Activated T-cell treated with anti-CD3 and anti-CD28 coated beads, Interleukin-2, amount 50 U/mL, for 72 hours (primary cell): ENCODE measurements at places on chromosomes 7 and 10. TPM values are rescaled to one million over a fixed set of nuclear protein-coding genes. Genes with fewer than 3 reads are reported as not detected.

GRCh38 chr7:30224511-30225062 lies 59.8 kb upstream of the ZNRF2 start:
- DNase-seq = no peak
- H3K4me1 ChIP-seq = peaks cover 14% of the 10 kb centered on the region
- H3K4me3 ChIP-seq = no peak overlapping the region
- H3K27ac ChIP-seq = no peak overlapping the region
- no peaks in the 10 kb centered on the region for H3K36me3 ChIP-seq
- H3K27me3 ChIP-seq = no peaks in the 10 kb centered on the region

DNA sequence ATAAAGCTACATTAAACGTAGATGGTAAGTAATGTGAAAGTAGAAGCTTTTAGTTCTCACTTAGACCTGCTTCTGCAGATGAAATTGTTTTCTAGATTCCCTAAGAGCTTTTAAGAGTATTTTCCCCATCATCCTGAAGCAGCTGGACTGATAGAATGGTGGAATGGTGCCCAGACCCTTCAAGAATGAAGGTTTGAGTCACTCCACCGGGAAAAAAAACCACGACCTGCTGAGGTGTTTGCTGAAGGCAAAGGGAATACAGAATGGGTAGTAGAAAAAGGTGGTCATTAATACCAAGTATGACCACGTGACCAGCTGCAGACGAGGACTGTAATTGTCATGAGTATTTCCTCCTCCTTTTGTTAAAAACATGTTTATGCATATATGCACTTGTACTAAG lies 79.2 kb upstream of the PTPRZ1 start:
- H3K36me3 ChIP-seq = no peaks in the 10 kb centered on the region
- DNase-seq = no peak
- no peak overlapping the region for H3K4me3 ChIP-seq
- H3K27ac ChIP-seq = no peak overlapping the region
- no peaks in the 10 kb centered on the region for H3K27me3 ChIP-seq
- H3K4me1 ChIP-seq = no peaks in the 10 kb centered on the region

DNA sequence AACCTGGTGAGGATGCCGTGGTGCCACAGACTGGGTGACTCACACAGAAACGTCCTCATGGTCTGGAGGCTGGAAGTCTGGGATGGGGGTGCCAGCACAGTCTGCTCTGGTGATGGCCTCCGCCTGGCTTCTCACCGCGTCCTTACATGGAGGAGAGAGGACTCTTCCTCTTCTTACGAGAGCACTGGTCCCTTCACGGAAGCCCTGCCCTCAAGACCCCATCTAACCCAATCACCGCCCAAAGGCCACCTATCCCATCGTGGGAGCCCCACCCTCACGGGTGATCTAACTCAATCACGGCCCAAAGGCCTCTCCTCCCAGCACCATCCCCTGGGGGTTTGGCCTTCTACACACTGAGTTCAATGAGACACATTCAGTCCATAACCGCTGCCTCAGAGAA lies 137.7 kb downstream of the PTPRN2 start:
- no peak overlapping the region for H3K27ac ChIP-seq
- no peak for DNase-seq

DNA sequence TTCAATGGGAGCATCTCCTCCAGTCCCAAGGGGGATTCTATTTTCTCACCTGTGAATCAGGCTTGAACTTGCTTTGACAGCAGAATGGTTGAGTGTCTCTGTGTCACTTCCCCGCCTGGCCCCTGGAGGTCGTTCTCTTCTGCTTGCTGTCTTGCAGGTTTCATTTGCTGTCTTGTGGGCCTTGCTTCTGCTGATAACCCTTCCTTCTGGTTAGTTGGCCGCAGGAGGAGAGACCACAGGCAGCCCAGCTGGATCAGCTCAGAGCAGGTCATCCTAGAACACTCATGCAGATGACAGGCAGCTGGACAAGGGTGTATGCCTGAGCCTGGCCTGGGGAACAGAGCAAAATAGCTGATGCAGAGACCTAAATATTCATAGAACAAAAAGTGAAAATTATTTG lies 344.2 kb upstream of the ADARB2 start:
- H3K27ac ChIP-seq = no peak overlapping the region
- H3K36me3 ChIP-seq = no peaks in the 10 kb centered on the region
- no peaks in the 10 kb centered on the region for H3K4me1 ChIP-seq
- DNase-seq = no peak
- H3K4me3 ChIP-seq = no peak overlapping the region

DNA sequence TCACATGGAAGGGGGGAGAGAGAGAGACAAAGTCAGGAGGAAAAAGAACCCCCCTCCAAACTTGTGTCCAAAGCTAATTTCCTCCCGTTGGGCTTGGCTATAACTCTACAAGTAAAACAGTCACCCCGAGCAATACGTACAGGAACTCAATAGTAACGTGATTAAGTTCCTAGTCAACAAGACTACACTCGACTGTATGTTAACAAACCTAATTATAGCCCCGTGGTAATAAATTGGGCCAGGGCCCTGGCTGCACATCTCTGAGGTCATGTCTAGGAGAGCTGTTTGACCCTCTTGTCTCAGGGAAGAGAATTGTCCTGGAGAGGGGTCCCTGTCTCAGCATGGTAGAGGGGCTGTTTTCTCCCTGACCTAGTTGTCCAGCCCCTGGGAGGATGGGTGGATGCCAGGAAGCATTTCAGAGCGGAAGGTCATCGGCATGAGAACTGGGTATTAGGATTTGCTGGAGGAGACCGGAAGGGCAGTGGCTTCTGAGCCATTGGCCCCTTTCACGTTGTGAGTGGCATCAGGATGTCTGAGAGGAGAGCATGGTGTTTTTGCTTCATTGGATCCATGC lies 60.2 kb upstream of the COMTD1 start:
- peaks cover 16% of the 10 kb centered on the region for H3K27me3 ChIP-seq
- H3K4me3 ChIP-seq = no peak overlapping the region
- H3K4me1 ChIP-seq = no peaks in the 10 kb centered on the region
- H3K36me3 ChIP-seq = no peaks in the 10 kb centered on the region
- no peak overlapping the region for H3K27ac ChIP-seq
- no peak for DNase-seq

DNA sequence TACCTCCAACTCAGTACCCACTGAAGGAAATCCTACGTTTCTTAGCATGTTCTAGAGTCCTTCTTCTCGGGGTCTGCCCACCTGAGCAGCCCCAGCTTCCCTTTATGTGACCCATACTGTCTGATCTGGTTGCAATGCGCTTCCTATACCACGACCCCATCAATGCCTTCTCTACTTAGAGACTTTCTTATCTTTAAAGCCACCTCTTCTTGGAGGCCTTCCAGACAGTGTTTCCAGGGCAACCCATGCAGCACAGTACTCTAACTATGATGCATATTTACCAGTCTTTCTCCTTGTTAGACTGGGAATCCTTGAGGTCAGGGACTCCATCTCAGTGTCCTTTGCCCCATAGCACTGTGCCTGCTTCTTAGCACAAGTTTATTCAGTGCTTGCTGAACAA lies 54.5 kb upstream of the SLF2 start:
- DNase-seq = no peak
- H3K27me3 ChIP-seq = peaks cover 77% of the 10 kb centered on the region
- peaks cover 3% of the 10 kb centered on the region for H3K36me3 ChIP-seq

DNA sequence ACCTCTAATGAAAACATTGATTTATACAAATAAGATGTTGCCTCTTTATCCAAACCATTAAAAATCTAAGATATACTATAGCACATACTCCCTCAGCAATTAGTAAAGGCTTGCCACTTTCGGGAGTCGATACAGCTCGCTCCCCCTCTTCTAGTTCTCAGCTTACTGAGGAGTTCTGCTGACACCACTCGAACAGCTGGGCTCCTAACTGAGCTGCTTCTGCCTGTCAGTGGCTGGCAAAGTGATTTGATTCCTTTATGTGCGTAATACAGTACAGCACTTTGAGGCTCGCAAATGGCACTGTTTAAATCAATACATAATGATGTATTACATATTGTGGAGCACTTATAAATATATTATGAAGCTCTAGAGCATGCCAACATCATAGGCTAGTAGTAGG lies 241.8 kb downstream of the CREB5 start:
- no peaks in the 10 kb centered on the region for H3K4me1 ChIP-seq
- H3K27me3 ChIP-seq = no peaks in the 10 kb centered on the region
- DNase-seq = no peak
- H3K4me3 ChIP-seq = no peak overlapping the region
- H3K27ac ChIP-seq = no peak overlapping the region
- no peaks in the 10 kb centered on the region for H3K36me3 ChIP-seq

DNA sequence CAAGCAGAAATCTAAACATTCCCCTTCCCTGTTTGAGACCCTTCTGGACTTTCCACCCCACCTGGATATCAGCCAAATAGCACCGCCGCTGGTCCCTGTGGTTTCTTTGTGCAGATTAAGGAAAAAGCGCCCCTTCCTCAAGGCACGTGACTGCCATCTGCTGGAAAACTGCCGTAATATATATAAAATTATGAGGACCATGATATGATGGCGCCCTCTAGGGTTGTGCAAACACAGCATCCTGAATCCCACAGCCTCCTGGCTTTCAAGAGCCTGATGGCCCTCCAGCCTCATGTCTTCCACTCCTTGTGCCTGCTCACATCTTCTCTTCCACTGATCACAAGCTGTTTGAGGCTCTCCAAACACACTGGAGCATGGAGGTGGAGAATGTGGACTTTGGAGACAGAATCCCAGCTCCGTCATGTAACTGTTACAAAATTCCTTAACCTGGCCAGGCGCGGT lies 121.3 kb downstream of the MYL10 start:
- H3K27ac ChIP-seq = no peak overlapping the region
- no peaks in the 10 kb centered on the region for H3K36me3 ChIP-seq
- H3K4me3 ChIP-seq = peak overlapping the region; percentile 60
- H3K4me1 ChIP-seq = peaks cover 12% of the 10 kb centered on the region
- peak; percentile 50 for DNase-seq

GRCh38 chr7:86788948-86789347 lies 145.2 kb downstream of the GRM3 start:
- no peaks in the 10 kb centered on the region for H3K27me3 ChIP-seq
- H3K4me3 ChIP-seq = no peak overlapping the region
- no peak for DNase-seq
- H3K36me3 ChIP-seq = no peaks in the 10 kb centered on the region
- no peak overlapping the region for H3K27ac ChIP-seq

- peaks cover 41% of the 10 kb centered on the region for H3K27me3 ChIP-seq
- H3K27ac ChIP-seq = no peak overlapping the region
- no peaks in the 10 kb centered on the region for H3K4me1 ChIP-seq
- no peak overlapping the region for H3K4me3 ChIP-seq
- no peak for DNase-seq
Measured at GRCh38 chr10:103529539-103529938, 36.0 kb downstream of the NEURL1 start.

- no peaks in the 10 kb centered on the region for H3K36me3 ChIP-seq
- no peaks in the 10 kb centered on the region for H3K4me1 ChIP-seq
- H3K27ac ChIP-seq = no peak overlapping the region
- no peak for DNase-seq
- no peaks in the 10 kb centered on the region for H3K27me3 ChIP-seq
- H3K4me3 ChIP-seq = no peak overlapping the region
Measured at GRCh38 chr10:71236286-71236685, 23.9 kb downstream of the UNC5B start.

DNA sequence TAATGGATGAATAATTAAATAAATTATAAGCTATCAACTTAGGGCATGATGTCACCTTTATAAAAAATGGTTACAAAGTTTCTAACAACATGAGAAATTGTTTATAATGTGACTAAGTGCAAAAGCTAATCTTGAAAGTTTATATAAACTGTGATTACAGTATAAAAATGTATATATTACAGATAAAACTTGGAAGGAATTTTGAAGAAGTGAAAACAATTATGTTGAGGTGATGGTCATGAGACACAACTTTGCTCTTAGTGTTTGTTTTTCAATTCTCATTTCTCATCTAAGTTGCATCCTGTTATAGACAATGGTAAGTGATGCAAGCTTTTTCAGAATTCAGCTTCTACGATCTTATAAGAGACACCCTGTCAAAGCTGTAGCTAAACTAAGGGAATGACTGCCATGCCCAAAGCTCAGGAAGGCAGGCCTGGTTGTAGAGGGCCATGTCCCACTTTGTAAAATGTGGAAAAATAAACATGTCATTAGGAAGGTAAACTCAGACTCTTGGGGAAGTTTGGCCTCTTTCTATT lies 23.9 kb downstream of the MACC1 start:
- no peaks in the 10 kb centered on the region for H3K36me3 ChIP-seq
- H3K4me3 ChIP-seq = no peak overlapping the region
- H3K27ac ChIP-seq = no peak overlapping the region

DNA sequence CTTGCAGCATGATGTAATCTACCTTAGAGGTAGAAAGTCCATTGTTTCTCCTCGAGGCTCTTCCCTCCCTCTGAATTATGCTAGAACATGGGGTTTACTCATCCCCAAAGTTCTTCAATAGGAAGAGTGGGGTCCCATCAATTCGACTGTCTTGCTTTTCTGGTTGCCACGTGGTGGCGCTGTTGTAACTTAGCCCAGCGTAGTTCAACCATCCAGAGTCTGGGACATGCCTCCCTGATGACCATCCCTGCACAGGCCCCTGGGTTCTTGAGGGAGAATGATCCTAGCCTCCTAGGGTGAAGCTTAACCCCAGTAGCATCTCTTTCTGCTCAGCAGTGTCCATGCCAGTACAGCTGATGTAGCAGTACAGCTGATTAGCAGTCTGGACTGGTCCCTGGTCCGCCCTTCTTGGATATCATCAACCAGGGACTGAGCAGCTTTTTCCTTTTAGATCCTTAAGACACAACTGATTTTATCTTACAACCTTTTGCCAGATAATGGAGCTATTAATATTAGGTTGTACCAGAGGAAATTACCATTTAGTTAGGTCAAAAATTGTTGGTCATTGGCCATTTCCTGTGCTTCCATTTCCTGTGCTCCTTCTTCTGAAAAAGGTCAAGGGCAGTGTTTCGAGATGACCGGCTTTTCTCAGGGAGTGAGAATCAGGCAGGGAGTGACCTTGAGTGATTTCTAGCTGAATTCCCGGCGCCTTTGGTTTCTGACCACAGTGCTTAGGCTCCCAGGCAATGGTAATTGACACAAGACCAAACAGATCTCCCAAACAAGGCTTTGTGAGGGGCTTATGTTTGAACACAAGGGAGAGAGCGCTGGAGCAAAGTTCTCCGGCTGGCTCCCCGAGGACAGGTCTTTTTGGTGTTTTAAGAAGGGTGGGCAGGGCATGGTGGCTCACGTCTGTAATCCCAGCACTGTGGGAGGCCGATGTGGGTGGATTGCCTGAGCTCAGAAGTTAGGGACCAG lies 65.4 kb downstream of the TACC2 start:
- no peak for DNase-seq
- H3K27me3 ChIP-seq = peaks cover 10% of the 10 kb centered on the region
- no peaks in the 10 kb centered on the region for H3K36me3 ChIP-seq
- no peak overlapping the region for H3K27ac ChIP-seq
- H3K4me3 ChIP-seq = no peak overlapping the region

- H3K36me3 ChIP-seq = peaks cover 4% of the 10 kb centered on the region
- H3K4me3 ChIP-seq = no peak overlapping the region
- H3K4me1 ChIP-seq = no peaks in the 10 kb centered on the region
Measured at GRCh38 chr10:112663234-112664125, 216.5 kb downstream of the VTI1A start.

Gene PDK4
- total RNA-seq = not detected

Gene NODAL
- not detected for total RNA-seq

Gene IFT22
- 4.7 TPM for total RNA-seq

Gene USP6NL
- total RNA-seq = 3.9 TPM

Gene LRRD1
- total RNA-seq = not detected

Gene FZD1
- 0.21 TPM for total RNA-seq

Gene CDHR3
- total RNA-seq = 0.79 TPM
